SW480 (cell line): ENCODE measurements at places on chromosomes 16 and 17.

- DNase-seq, result peak; percentile 57
Measured at GRCh38 chr17:81735264-81736102, 23.4 kb downstream of the SLC25A10 start.

DNA sequence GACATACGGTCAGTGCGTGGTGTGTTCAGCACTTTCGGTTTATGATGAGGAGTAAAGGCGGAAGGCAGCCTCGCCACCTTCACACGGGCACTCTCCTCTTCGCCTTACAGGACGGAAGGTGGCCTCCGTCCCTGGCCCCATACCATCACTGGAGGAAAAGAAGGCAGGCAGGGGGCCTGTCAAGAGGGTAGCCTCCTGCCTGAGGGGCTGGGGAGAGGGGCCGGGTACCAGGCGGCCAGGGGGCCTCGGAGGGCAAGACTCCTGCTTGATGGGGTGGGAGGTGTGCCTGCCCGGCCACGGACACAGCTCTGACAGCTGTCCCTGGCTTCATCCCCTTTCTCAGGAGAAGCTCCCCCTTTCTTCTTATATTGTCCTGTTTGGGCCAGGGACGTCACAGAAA, 15.6 kb upstream of the SLC38A8 start:
- no peak for DNase-seq

DNA sequence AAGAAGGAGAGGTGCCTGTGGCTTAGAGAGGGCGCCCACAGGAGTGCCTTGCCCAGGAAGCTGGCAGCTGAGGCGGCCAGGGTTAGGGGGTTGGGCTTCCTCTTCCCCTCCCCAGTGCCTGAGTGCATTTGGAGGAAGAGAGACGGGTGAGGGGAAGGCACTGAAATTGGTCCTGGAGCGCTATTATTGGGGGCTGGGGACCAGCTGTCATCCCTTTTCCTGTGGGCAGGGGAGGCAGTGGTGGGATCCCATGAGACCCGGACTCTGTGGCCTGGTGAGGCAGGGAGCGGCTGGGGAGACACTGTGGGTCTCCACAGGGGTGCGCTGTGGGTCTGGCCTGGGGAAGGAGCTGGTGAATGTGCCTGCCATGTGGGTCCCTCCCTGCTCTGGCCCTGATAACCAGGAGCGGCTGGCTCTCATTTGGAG, 259.7 kb downstream of the SEC14L1 start:
- DNase-seq, result no peak

- DNase-seq, result no peak
Measured at GRCh38 chr17:63420868-63421680, 25.0 kb downstream of the CYB561 start.

- DNase-seq, result no peak
Measured at GRCh38 chr17:19904924-19905323, 37.2 kb upstream of the ULK2 start.

GRCh38 chr16:28297784-28298510, 5.6 kb downstream of the SBK1 start:
- DNase-seq, result no peak

GRCh38 chr16:22967521-22968095, 153.6 kb downstream of the HS3ST2 start:
- DNase-seq, result no peak

DNA sequence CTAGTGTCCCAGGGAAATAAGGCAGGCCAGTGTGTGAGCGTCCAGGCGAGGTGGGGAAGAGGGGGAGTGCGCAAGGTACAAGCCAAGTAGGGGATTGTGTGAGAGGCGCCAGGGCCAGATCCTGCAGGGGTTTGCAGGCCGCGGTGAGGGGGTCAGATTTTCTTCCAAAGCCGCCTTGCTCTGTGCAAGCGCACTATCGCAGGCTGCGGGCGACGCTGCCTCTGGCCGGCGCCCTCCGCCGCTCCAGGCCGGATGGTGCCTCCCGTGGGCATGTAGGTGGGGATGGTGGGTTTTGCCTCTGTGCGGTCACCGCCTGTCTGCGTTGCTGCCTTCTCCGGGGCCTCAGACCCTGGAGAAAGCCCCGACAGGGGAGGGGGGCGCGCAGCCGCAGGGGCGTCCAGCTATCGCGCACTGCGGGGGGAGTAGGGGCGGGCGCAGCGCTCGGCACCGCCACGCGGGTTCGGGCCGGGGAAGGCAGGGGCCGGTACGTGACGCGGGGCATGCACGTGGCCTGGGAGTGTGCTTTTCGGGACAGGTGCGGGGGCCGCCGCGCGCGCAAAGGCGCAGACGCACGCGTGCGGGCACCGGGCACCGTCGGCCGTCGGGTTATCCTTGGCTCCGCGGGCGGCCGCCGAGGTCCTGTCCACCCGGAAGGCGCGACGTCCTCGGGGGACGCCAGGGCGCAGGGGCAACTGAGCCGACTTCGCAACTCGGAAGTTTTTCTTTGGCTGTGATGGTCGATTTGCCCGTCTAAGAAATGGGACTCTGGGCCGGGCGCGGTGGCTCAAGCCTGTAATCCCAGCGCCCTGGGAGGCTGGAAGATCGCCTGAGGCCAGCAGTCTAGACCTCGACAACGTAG, 1.1 kb upstream of the HAPSTR1 start:
- no peak for DNase-seq

GRCh38 chr17:56781906-56782305, 51.8 kb downstream of the C17orf67 start:
- DNase-seq, result no peak

GRCh38 chr16:15847611-15848175, 9.1 kb downstream of the MYH11 start:
- no peak for DNase-seq

GRCh38 chr17:46972346-46972745, 6.7 kb downstream of the RPRML start:
- DNase-seq, result no peak

DNA sequence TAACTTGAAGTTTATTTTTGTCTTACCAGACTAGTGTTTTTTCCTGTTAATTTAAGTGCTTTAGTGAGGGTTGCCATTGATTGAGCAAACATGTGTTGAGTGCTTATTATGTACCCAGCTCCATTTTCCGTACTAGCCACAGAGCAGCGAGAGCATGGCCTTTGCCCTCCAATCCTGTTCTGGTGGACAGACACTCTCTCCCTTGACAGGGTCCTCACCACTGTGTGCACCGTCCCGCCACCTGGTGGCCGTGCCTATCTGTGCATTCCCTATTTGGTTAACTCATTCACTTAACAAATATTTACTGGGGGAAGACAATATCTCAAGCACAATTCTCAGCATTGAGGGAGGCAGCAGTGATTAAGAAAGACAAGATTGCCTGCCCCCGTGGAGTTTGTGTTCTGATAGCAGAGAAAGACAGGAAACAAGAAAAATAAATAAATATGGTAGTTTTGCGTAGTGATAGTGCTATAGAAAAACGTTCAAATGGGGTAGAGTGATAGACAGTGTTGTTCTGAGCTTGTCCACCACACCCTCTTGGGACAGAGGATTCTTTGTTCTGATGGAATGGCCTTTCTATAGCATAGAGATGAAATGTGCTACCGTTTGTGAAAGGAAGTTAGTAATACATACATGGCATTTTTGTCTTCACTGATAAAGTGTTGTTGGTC, 13.0 kb downstream of the CDH13 start:
- peak; percentile 89 for DNase-seq

DNA sequence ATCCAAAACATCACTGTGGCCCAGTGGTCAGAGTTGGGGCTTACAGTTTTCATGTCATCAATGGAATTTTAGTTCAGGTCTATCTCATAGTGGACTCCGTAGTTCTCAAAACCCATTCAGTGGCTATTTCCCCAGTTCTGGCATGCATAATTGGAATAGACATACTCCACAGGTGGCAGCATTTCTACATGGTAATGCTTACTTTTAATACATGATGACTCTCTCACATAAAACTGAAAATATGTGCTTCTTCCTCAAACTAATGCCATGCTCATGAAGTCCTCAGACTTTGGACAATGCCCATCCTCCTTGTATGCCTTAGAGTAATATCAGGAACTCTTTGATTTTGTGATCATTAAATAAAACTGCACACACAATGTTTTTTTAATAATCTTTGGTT, 857.4 kb upstream of the GOT2 start:
- no peak for DNase-seq

- DNase-seq, result no peak
Measured at GRCh38 chr17:78653382-78653781, 76.2 kb upstream of the DNAH17 start.

GRCh38 chr17:81365601-81366585, 29.4 kb upstream of the BAHCC1 start:
- DNase-seq, result peak; percentile 96

DNA sequence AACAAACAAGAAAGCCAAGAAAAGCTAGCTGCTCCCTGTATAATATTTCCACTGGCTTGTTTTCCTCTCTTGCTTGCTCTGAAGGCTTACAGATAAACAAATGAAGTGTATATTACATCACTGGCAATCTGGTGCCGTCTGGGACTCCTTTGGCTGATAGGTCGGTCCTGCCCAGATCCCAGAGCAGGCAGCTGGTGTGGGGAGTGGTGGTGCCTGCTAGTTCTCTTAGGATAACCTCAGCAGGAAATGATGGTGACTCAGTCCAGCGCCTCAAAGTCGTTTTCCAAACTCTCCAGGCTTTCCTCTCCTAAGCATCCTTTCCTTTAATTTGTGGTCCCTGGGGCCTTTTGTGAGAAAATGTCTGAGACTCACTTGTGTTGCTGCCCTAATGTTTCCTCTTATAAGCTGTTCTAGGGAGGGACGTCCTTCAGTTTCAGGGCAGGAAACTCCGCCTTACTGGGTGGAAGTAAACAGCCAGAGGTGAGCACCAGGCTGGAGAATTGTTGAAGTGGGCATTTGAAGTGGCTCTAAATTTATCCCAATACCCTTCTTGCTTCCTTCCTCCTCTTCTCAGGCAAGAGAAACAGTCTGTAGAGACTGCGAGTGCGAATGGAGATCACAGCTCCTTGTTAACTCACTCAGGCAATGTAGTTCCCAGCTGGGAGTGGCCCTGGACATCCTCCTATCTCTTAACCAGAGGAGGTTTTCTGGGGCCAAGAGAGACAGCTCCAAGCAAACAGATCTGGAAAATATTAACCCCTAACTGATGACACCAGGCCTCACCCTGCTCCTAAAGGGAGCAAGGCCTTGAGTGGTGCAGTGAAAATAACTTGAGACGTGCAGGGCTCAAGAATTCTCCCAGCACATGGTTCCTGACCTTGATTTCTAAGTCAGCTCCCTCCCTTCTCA, 34.9 kb downstream of the CD300LF start:
- DNase-seq, result peak; percentile 29

DNA sequence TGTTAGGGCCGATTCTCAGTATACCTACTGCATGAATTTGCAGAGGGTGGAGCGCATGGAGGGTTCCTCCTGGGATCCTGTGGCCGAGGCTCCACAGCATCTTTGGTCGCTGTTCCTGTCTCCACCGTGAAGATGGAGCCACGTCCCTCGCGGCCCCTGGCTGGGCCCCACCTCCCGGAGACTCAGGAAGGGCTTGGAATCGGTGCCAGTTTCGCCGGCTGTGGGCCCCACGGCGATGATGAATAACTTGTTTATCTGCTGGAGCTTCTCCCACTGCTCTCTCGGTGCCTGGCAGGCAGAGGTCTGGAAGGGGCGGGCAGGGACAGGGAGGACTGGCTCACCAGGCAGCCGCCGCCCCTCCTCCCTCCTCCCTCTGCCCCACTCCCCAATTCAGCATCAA, 8.1 kb downstream of the SLC5A11 start:
- DNase-seq, result no peak

GRCh38 chr16:4612977-4613635, 1.6 kb downstream of the UBALD1 start:
- no peak for DNase-seq

DNA sequence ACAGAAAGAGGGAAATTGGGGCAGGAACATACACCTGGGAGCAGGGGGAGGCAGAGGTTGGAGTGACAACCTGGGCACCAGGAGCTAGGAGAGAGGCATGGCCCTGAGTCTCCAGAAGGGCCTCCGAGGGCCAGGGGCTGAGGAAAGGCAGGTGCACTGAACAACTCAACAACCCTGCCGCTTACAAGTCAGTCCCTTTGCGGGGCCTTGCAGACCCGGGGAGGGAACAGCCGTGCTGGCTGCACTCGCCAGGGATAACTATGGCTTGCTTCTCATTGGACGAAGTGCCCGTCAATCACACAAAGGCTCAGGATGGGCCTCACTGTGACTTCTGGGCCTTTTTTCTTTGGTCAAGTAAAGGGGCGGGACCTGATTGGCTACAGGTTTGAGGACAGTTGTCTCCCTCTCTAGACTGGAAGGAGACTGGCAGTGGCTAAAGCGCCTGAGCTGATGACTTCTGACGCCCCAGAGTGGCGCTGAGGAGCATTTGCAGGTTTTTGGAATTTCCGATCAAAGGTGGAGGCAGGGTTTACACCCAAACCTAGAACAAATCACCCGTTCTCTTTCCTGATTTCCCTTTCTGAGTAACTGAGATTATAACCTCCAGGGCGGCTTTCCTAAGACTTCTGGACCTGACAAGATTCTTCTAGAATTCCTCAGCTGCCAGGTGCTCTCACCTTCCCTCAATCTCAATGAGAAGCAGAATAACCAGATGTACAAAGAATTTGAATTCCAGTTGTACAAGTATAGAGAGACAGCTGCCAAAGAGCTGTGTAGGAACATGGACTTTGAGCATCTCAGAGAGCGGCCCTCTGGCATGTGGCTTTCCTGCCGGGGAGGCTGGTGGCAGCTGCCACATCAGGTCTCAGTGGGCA, 27.6 kb upstream of the ST6GALNAC2 start:
- peak; percentile 29 for DNase-seq

- DNase-seq, result peak; percentile 74
Measured at GRCh38 chr17:57954397-57955182, 622 bp downstream of the CUEDC1 start.

DNA sequence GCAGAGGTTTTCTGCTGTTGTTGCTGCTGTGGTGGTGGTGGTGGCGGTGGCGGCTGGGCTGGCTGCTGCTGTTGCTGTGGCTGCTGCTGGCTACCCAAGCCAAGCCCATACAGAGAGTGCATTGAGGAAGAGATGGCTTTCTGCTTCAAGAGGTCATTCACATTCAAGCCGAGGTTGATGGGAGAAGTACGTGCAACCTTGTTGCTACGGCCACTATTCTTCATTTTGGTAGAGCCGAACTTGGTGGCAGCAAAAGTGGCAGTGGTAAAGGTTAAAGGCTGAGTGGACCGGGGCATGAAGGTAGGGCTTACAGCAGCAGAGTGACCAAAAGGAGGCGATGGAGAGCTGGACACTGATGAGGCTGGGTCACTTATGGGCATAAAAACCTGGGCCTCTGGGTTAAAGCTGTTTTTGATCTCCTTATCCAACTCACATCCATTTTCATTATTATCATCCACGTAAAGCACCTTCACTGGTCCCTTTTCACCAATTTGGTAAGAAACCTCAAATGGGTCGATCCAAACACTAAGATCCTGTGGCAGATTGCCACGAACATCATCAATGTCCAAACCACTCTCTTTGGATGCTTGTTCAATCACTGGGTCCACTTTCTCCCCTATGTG, 2.8 kb downstream of the TOB1 start:
- DNase-seq, result peak; percentile 52

- no peak for DNase-seq
Measured at GRCh38 chr17:16456742-16457316, 35.2 kb downstream of the LRRC75A start.
